ENCODE measurements at places on chromosomes 1 and 21.
A peak's percentile ranks its signal among the peaks of the same experiment; 100 is the strongest.

DNA sequence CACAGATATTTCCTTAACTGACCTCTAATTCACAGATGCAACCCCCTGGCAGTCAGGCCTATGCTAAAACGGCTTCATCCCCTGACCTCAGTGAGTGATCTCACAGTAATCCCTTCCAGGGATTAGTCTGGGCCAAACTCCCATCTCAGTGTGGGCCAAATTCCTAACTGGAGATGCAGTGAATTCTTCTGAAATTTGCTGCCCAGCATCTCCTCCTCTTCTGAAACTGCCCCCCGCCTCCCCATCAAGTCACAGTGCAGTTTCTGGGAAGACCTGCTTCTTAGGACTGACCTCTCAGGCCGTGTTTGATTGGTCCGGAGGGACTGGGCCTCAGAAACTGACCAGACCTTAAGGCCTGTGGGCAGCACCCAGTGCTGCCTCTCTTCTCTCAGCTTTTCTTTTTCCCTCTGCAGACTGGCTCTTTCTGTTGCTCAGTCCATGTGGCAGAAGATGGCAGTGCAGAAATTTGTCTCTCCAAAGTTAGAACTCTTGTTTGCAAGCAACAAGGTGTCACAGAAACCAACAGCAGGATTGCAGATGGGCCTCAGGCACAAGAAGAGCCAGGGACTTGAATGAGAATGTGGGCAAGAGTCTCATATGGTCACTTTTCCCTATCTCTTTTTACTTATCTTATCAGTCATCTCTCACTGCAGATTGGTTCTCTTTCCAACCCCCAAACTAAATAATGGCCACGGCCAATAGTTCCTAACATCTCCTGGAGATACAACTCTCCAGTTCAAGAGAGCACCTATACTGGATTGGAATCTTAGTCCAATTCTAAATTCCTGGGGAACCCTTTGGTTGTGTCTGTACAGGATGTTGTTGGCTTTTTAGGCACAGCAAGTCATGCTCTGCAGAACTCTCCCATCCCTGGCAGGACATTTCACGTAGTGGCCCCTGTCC, 95.5 kb upstream of the RALGPS2 start:
- DNase-seq = no peak

GRCh38 chr21:45248301-45248892, 39.3 kb downstream of the POFUT2 start:
- DNase-seq = no peak

DNA sequence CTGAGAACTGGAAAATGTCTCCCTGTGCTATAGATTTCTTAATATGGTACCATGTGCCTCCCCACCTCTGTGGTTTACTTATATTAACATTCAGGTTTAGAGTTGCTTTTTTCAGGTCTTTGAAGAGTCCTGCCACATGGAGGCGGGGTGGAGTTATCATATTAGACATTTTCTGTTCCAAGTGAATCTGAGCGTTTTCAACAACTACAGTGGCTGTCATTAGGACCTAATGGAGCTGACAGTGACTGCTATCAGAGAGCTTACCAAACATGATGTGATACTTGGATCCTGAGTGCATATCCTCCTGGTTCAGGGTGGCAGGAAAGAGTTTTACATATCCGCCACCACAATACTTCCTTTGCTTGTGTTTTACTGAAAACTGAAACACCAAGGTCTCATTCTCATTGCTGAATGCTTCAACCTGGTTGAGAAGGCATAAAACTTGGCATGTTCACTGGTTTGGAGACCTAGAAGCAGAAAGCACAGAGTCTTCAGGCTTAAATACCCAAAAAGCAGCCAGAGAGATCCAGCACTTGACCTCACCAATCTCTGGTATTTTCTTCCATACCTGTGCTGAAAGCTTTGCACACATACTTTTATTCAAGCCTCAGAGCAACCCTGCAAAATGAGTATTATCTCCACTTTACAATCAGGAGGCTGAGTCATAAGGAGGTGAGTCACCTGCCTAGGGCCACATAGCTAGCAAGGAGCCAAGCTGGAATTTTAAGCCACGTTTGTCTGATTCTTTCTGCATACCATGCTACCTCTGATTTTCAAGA, 47.4 kb upstream of the OSBPL9 start:
- peak; percentile 77 for DNase-seq

DNA sequence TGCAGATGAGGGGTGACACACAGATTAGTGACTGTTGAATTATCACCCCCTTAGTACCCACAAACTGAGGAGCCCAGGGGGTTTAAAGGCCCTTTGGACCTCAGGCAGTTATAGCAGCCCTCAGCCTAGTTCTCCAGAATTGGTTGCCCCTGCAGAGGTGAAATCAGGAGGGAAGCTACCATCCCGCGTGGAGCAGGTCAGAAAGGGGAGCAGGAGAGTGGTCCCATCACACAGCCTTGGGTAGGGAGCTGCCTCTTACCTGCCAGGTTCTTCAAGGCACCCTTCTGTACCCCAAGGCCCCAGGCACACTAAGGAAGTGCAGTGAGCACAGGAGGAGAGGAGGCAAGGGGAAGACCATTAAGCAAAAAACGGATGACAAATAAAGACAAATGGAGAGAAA, 121.2 kb upstream of the TNR start:
- DNase-seq = no peak

DNA sequence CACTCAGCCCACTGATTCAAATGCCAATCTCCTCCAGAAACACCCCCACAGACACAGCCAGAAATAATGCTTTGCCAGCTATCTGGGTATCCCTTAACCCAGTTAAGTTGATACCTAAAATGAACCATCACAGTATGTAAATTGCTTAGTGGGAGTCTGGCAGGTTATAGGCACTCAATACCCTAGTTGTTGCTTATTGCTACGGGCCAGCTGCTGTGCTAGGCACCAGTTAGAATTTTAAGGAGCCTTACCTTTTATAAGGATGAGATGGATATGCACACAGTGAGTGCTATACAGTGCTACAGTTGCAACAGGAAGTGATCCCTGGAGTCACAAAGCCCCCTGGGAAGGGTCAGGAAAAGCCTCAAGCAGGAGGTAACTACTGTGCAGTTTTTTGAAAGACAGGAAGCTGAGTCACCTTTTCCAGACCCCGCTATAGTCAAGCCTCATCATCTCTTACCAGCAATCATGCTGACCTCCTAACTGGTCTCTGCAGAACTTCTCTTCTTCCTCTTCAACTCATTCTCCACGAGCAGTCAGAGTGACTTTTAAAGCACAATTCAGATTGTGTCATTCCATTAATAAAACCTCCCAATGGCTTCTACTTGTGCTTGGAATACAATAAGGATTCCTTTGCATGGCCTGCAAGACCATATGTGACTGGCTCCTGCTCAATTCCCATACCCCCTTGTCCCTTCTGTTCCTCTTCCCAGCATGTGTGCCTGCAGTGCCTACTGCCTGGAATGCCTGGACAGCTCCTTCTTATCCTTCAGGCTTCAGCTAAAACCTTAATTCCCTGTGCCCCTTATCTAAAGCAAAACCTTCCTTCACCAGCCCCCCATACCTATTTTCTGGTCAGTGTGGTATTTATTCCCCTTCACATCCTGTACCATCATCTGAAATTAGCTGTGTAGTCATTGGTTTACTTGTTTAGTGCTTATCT, 10.4 kb upstream of the TLR5 start:
- DNase-seq = no peak

- no peak for DNase-seq
Measured at GRCh38 chr1:78038071-78038470, 7.7 kb upstream of the GIPC2 start.

GRCh38 chr1:225834417-225835329, 24.7 kb downstream of the EPHX1 start:
- DNase-seq = no peak

DNA sequence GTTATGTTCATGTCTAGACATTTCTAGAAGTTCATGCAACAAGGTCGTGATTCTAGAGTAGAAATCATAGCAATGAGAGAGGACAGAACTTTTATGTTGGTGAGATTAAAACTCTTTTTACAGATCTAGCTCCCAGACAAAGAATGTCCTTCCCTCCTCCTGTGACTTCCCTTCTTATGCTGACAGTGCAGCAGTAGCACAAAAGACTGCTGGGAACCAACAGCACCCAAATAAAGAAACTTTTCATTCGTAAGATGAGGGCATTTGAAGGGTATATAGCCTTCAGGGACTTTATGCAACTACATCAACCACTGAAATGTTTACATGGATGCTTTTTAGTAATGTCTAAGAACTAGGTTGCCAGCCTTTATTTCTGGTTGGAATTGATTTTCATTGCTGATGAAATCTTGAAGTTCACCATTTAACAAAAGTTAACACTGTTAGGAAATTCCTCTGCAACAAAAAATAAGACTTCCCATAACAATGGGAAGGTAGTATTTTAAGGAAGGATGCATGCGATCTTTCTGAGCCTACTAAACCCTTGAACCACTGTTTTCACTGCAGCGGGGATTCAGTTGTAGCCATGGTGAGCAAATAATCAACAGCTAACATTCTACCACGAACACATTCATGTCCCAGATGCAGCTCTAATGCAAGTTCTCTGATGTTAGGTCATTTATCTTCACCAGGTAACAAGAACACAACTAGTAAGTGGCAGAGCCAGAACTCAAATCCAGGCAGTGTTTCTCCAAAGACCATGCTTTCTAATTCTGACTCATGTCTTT, 672.8 kb downstream of the PTPRC start:
- no peak for DNase-seq

GRCh38 chr1:43495204-43495603, 35.5 kb upstream of the PTPRF start:
- DNase-seq = no peak

- DNase-seq = no peak
Measured at GRCh38 chr1:4408380-4408779, 246.0 kb upstream of the AJAP1 start.

DNA sequence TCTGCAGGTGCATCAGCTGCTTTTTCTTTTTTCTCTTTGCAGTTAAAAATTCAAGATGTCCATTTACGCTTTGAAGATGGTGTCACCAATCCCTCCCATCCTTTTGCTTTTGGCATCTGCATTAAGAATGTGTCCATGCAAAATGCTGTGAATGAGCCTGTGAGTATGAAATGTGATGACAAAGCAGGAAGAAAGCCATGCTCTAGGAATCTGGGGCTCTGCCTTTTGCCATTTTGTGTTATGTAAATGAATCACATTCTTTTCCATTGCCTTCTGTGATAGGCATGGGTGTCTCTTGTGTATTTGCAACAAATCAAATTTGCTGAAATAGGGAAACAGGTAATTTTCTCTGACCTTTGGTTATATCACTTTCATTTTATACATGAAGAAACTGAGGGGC, 19.4 kb downstream of the VPS13D start:
- DNase-seq = no peak

GRCh38 chr1:205629751-205630150, 2.1 kb downstream of the ELK4 start:
- no peak for DNase-seq

- no peak for DNase-seq
Measured at GRCh38 chr1:36769886-36770830, 264.2 kb downstream of the GRIK3 start.

GRCh38 chr1:172431204-172431603, 10.7 kb downstream of the C1orf105 start:
- no peak for DNase-seq

- no peak for DNase-seq
Measured at GRCh38 chr1:221940631-221941030, 198.7 kb upstream of the DUSP10 start.

- no peak for DNase-seq
Measured at GRCh38 chr1:89657886-89658285, 25.0 kb downstream of the LRRC8C start.

DNA sequence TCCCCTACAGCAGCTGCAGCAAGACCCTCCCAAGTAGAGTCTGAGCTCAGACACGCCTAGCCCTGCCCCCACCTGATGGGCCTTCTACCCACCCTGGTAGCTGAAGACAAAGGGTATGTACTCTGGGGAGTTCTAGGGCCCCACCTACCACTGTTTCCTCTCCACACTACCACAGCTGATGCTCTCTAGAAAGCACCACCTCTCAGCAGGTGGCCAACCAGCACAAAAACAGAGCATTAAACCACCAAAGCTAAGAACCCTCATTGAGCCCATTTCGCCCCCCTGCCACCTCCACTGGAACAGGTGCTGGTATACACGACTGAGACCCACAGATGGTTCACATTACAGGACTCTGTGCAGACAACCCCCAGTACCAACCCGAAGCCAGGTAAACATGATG, 258.9 kb downstream of the SETD4 start:
- no peak for DNase-seq

- no peak for DNase-seq
Measured at GRCh38 chr1:245645406-245645805, 490.6 kb downstream of the KIF26B start.

GRCh38 chr1:51794868-51795267, 83.7 kb downstream of the NRDC start:
- DNase-seq = no peak

GRCh38 chr21:31556662-31557061, 102.8 kb upstream of the SOD1 start:
- DNase-seq = no peak

DNA sequence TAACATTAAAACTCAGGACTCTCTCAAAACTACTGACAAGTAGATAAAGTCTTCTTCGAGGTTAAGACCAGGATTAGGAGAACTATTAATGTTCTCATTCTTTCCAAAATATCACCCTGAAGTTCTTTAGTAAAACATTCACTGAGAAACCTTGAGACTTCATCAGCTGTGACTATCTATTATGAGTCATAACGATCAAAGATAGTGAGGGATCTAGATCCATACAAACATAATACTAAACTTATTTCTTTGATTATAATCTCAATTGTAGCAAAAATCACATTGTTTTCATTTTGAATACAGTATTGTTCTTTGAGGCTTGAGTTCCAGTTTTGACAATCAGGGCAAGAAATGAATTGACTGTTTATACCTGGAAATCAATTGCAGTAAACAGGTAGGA, 11.1 kb downstream of the PYHIN1 start:
- no peak for DNase-seq

DNA sequence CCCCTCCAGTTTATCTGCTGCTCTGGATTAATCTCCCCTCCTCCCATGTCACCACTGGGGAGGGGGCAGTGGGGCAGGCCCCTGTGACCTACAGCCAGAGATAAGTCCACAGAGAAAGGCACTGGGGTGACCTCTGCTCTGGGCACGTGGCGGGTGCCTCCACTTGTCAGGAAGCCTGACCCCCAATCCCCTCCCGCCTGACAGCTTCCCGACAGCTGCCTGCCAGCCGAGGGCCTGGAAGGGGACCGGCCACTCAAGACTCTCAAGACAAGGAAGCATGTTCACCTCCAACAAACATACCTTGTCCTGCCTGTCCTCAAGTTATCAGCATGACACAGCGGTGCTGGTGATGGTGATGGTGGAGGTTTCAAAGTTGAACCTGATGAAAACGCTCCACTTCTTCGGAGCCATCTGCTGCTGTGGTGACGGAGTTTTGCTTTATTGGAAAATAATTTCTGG, 3.2 kb upstream of the FAAP20 start:
- DNase-seq = no peak

- no peak for DNase-seq
Measured at GRCh38 chr1:15993666-15994065, 10.4 kb upstream of the SRARP start.

- peak; percentile 76 for DNase-seq
Measured at GRCh38 chr1:119358636-119359035, 9.9 kb upstream of the HAO2 start.
